Amygdala (tissue), 56 donors: ENCODE measurements at places on chromosomes 12 and 14.

DNA sequence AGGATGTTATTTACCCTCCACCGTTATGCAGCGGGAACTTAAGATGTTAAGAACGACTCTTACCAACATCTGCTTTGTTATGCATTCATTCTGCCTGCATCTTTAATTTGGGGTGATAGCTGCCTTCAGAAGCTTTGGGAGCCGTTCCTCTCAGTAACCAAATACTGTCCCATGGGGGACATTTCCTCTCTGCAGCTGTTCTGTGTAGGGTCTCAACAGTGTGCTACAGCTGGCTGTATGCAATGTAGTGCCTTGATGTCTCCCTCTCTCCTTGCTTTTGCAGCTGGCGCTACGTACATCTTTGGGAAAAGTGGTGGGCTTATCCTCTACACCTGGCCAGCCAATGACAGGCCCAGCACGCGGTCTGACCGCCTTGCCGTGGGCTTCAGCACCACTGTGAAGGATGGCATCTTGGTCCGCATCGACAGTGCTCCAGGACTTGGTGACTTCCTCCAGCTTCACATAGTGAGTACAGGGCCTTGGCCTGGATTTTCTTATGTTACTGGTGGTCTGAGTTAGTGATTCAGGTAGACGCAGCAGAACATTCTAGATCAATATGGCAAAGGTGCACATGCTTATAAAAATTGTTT, 744.3 kb downstream of the DIO2 start:
- DNase-seq, result no peak

DNA sequence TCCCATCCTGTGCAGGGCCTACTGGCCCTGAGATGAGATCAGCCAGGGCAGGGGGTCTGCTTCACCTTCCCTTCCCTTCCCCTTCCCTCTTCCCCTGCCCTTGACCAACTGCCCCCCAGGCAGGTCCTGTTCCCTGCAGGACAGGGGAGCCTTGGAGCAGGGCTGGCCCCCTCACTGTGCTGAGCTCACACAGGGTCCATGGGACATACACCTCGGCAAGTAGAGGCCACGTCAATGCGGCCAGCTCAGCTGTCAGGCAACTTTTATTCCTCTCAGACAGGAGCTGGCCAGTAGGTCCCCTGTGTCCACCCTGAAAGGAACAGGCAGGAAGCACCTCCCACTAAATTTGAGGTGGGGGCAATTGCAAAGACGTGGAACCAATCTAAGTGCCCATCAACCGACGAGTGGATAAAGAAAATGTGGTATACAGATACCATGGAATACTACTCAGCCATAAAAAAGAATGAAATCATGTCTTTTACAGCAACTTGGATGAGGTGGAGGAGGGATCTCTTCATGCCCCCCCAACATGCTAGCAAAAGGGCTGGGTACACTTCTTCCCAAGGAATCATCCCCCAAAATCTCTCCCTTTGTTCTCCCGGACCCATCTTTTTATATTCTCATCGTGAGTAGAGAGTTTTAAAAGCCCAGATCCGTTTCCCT, 148.7 kb downstream of the BCL11B start:
- no peak for DNase-seq

- DNase-seq, result no peak
Observed at GRCh38 chr14:26204366-26204727, 393.5 kb downstream of the NOVA1 start.

DNA sequence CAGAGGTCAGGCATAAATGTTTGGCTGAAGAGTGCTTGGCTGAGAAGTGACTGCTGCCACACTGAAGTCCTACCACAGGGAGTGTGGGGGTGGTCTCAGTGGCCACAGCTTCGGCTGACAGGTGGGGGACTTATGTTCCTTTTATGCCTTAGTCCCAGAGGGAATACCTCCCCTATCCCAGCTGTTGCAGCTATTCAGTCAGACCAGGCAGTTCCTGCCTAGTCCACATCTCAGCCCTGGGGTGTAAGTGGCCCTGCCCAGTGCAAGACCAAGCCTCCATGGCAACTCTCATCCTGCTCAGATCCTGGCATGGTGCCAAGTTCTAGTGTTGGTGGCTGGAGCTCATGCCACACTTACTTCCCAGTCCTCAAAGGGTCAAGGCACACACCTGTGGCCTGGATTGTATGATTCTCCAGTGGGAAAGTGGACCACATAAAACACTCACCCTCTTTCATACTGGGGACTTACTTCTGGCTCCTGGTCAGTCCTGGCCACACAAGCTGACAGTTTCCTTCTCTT, 161.3 kb upstream of the CAND1 start:
- no peak for DNase-seq

DNA sequence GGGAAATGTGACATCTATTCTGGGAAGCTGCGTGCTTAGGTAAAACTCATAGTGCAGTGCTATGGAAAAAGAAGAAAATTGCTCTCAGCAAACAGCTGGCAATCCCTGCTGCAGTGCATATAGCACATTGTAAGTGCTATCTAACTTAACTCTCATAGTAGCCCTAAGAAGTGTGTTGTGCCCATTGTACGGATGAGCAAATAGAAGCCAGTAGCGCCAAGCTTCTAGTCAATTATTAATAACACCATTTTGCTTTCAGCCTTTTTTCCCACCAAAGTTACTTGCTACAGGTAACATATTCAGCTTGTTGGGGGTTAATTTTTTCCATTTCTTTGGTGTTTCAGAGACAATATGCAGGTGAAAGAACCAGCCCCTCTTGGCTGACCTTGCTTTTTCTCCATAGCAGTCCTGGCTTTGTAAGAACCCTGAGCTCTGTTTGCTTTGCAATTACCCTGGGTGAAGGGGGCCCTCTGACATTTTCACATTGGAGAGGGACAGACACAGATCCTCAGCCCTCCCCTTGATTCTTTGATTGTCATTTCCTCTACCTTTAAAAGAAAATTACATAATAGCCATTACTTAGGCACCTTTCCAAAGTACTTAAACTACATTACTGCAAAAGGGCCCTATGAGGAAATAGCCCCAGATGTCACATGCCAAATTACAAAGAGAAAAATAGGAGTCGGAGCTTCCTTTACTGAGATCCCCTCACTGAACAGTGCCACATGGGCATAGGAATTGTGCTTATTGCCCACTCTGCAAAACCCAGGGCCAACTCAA, 576.2 kb upstream of the TBX3 start:
- DNase-seq, result no peak

DNA sequence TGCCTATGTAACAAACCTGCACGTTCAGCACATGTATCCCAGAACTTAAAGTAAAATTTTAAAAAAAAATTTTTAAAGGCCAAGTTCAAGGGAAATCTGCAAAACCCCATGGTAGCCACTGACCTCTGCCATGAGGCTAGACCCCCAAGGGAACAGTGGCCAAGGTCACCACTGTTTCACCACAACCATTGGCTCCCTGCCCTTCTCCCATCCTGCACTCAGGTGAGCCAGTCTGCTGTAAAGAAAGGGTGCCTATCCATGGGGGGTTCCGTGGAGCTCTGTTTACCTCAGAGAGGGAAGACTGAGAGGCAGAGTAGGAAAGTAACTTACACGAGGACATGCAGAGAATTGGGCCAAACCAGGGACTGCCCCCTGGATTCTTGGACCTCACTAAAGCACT, 38.6 kb downstream of the VWF start:
- no peak for DNase-seq

- no peak for DNase-seq
Observed at GRCh38 chr12:27236498-27236897, 7.6 kb upstream of the STK38L start.

DNA sequence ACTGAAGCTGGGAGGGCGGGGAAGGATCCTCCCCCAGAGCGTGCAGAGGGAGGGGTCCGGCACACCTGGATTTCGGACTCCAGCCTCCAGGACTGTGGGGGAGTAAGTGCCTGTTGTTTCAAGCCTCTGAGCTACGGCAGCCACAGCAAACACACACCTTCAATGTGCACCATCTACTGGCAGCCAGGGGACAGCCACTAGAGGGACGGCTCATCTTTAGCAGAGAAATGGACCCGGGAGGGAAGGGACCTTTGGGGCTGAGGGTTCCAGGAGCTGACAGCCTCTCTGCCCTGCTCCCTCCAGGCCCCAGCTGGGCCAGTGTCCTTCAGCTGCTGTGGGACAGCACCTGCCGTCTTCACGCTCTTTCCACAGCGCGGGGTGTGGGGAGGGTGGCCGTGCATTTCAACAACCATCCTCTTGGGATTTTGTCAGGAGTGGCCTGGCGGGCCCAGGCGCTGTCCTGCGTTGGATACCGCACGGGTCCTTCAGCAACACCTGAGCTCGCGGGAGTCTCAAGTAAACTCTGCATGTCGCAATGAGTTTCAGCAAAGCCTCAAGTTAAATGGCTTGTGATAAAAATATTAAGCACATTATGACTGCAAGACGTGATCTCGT, 209.2 kb upstream of the C14orf180 start:
- DNase-seq, result no peak

GRCh38 chr12:96238336-96239047, 44.3 kb downstream of the ELK3 start:
- DNase-seq, result no peak

DNA sequence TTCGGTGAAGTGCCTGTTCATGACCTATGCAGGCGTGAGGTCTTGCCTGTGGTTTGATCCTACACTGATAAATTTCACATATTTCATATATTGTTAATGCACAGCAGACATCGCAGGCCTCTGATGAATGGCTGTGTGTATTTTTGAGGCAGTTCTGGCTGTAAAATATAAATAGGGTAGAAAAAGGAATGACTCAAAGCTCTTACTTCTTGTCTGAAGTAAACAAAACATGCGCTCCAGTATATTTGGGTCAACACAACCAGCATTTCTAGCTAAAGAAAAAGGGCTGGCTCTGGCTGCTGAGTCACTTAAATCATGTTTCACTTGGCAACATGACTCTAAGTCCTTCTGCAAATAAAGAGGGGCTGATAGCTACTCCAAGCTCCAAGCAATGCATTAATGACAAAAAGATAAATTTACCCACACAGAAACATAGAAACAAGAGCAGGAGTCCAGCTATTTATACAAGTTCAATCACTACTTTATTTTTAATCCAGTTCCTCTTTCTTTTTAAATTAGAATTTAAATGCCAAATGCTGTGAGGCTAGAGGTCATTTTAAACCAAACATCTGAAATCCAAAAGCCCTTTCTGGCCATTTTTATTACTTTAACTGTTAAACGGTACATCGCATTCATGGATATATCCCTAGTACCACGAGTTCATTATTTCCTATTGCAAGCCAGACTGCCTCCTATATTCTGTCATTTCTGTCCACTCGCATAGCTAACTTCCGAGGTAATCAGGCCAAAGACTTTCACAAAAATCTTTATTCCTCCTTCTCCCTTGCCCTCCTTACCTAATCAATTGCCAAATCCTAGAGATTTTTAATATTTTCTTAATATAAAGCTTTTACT, 54.3 kb upstream of the TMCC3 start:
- DNase-seq, result no peak

DNA sequence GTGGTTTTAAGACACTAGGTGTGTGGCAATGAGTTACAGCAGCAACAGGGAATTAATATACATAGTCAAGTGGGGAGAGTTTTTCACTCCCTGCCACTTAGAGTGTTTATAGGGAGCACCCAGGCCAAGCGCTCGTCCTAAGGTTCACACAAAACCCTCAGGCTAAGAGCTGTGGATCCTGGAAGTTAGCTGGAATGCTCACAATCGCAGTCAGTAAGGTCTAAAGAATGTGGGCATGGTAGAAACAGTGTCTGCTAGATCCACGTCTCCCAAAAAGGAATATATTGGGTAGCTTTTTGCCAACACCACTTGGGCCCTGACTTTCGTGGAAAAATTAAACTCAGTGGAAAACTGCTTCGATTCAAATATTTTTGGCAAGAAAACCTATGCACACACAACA, 36.6 kb downstream of the STAB2 start:
- DNase-seq, result no peak

DNA sequence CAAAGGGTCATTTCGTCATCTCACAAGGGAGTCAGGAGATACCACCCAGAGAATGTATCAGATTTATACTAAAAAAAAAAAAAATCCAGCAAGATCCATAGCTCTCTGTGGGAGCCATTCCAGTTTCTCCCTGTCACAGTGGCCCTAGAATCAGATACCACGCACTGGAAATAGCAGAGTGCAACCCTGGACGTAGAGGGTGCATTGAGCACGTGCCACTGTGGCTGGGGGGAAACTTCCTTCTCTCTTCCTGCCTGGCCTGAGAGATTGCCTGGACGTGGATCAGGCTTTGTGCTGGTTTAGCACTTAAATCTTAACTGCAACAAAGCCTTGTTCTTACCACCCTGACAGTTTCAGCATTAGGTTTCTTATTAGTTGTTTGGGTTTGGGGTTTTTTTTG, 124.3 kb downstream of the FBXL14 start:
- DNase-seq, result no peak

DNA sequence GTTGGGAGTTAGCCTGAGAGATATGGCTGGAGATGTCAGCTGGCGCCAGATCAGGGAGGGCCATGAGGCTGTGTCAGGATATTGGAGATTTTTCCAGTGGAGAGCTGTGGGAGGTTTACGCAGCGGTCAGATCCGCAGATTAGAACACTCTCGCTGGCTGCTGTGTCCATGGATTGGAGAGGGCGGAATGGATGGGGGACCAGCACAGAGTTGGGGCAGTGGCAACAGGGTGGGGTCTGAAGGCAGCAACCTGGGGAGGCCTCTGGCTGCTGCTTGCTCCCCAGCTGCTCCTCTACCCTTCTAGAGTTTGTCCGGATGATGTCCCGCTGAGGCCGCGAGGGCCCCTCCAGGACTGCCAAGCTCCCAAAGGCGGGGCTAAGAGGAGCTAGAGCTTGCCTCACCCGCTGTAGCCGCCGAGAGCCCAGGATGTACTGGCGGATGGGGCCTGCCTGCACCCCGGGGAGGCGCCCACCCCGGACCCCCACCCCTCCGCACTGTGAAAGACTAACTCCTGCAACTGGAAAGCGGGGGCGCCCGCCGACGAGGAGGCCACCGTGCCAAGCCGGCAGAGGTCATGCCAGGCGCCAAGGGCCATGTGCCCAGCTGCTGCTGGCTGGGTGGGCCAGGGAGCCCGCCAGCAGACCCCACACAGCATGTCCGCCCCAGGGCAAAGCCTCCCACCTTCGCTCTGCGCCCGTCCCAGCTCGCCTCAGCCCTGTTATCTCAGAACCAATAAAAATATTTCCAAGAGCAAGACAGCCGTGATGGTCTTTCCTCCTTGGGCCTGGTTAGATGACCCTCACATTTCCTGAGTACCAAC, 20.2 kb upstream of the MLEC start:
- DNase-seq, result no peak
